ENCODE measurements at places on chromosomes 2 and 18. TPM values are rescaled to one million over a fixed set of nuclear protein-coding genes. Genes with fewer than 3 reads are reported as not detected.
A peak's percentile ranks its signal among the peaks of the same experiment; 100 is the strongest.

- DNase-seq, result no peak
Observed at GRCh38 chr2:127039387-127040031, 67.4 kb downstream of the BIN1 start.

DNA sequence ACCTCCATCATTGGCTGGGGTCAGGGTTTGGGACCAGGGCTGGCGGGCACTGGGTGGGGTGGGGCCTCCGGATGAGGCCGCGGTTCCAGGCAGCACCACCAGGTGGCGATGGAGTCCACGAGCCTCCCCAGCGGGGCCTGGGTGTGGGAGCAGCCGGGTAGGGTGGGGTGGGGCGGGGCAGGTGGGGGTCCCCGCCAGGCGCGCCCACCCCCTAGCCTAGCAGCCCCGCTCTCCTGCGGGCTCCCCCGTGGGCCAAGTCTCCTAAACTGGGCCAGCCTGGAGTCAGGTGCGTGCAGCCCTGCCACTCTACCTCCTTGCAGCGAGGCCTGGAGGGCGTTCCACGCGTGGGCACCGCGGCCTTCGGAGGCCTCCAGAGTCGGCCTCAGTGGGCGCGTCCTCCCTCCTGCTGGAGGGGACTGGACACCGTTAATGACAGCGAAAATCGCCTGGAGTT, 187.5 kb downstream of the TWIST2 start:
- DNase-seq, result no peak

DNA sequence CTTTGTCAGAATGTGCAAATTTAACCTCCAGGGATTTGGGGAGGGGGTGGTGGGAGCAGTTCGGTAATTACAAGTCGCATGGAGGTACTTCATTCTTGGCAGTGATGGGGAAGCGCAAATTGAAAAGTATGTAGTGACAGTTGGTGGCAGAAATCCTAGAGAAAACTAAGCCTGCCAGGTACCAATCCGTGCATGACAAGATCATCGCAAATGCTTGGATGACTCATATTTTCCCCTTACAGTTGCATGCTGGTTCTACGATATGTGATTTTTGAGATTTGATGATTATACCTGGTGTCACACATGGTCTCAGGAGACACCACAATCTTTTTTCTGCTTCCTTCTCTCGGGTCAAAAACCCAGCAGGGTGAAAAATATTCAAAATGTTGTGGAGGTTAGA, 479.7 kb upstream of the ID2 start:
- no peak for DNase-seq

DNA sequence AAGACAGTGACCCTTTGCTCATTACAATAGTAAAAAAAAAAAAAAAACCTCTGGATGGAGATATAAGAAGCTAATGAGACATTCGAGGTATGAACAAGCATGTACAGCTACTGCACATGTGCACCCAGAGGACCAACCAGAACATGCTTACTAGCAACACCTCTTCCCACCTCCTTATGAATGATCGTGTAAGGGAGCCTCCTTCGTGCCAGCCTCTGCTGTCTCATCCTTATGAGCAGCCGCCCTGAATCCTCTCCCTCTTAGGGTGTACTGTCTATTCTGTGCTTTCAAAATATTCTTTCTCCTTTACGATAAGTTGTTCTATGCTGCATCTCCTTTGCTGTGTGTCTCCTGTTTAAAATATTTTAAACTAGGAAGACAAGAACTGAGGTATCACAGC, 91.4 kb upstream of the ACSL3 start:
- DNase-seq, result no peak

- DNase-seq, result no peak
Observed at GRCh38 chr2:209472871-209473270, 49.0 kb downstream of the MAP2 start.

DNA sequence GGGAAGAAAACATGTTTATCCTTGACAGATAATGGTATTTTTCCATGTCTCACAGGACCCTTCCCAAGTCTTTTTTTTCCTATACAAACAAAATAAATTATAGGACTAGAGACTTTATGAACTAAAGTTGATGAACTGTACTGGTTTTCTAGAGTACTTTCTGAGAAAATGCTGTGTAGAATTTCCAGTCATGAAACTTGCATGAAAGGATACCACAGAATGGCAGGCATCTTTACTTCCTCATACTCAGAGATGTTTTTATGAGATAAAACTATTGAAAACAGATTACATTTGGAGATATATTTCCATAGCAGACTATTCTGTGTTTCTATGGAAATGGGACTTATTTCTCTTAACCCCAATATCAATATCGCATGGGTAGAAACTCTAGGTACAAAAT, 403.5 kb downstream of the PARD3B start:
- DNase-seq, result no peak

GRCh38 chr2:4140281-4140970, 437.1 kb downstream of the DCDC2C start:
- DNase-seq, result no peak

DNA sequence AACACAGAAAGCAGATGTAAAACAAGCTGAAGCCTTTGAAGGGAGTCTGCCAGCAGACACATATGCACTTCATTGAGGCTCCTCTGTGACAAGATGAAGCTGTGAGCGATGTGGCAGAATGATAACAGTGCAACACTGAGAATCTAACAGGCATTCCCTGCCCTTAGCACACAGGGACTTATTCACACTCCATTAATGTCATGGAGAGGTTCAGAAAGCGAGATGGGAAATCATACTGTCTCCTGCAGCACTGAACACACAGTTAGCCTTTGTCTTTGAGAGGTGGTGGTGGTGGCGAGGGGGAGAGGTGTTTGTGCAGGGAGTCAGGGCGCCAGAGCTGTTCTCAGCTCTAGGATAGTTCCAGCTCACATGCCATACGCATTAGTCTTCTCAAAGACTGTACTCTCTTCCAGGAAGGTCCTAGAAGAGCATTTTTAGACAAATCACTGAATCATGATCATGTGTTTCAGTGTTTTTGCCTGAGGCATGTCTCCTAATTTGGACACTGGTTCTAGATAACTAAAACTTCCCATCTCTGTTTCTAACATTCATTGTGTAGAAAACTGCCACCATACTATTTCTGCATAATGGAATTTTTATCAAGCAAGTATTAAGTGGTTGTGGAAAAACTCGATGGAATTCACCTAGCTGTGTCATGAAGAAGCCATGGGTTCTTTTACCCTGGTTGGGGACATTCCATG, 93.5 kb upstream of the ITGB6 start:
- no peak for DNase-seq

- no peak for DNase-seq
Observed at GRCh38 chr2:195649629-195650190, 7.3 kb upstream of the SLC39A10 start.

DNA sequence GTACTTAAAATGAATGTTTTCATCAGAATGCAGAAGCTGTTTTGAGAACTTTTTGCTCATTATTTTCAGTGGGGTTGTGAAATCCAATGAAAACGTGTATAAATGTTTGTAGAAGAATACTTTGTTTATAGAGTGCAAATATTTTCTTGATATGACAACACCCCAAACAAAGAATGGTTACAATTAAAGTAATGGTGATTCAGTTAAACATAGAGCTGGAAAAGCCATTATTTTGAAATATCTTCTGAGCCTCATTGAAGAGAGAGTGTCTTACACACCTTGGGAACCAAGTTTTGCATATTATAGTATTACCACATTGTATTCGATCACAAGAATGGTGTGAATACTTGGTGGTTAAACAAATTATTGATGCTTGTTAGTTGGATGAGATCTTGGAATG, 48.7 kb downstream of the SPTBN1 start:
- no peak for DNase-seq

- DNase-seq, result peak; percentile 41
Observed at GRCh38 chr2:159497256-159497655, 119.1 kb downstream of the BAZ2B start.

DNA sequence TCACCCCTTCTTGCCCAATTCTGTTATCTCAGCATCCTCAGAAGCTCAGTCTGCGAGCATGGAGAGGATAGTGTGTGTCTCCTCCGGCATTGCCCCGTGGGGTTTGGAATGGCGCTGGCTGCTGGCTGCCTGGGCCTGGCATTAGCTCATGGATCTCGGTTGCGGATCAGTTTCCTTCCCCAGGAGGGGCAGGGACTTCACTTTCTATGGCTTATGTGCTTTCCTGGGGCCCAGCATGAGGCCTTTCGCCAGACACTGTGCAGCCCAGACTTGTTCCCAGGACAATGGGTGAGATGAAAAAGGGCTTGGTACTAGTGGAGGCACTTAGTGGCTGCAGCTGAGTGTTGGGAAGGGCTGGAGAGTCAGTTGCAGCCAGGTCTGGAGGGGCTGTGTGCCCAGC, 143.3 kb downstream of the GLI2 start:
- no peak for DNase-seq

- peak; percentile 38 for DNase-seq
Observed at GRCh38 chr2:202377207-202377761, 1.2 kb downstream of the BMPR2 start.

DNA sequence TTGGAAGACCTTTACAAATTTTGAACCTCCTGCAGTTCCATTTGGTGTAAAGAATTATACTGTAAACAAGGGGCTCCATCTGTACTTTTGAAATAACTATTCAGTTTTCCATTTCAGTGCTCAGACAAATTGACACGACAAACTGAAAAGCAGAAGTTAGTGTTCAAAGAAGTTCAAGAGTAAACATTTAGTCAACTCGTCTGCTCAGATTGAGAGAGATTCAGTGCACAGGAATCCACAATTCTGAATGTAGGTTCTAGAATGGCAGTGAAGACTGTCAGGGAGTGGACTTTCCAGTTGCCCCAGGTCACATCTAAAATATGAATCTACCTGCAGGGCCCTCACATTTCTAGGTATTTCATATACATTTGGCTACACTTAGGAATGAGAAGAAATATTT, 322.3 kb upstream of the TCF4 start:
- DNase-seq, result no peak

- no peak for DNase-seq
Observed at GRCh38 chr2:150062416-150062815, 425.1 kb downstream of the RND3 start.

- no peak for DNase-seq
Observed at GRCh38 chr2:111117598-111118480, 2.9 kb upstream of the BCL2L11 start.

- no peak for DNase-seq
Observed at GRCh38 chr18:23087352-23087751, 47.9 kb upstream of the CABLES1 start.

DNA sequence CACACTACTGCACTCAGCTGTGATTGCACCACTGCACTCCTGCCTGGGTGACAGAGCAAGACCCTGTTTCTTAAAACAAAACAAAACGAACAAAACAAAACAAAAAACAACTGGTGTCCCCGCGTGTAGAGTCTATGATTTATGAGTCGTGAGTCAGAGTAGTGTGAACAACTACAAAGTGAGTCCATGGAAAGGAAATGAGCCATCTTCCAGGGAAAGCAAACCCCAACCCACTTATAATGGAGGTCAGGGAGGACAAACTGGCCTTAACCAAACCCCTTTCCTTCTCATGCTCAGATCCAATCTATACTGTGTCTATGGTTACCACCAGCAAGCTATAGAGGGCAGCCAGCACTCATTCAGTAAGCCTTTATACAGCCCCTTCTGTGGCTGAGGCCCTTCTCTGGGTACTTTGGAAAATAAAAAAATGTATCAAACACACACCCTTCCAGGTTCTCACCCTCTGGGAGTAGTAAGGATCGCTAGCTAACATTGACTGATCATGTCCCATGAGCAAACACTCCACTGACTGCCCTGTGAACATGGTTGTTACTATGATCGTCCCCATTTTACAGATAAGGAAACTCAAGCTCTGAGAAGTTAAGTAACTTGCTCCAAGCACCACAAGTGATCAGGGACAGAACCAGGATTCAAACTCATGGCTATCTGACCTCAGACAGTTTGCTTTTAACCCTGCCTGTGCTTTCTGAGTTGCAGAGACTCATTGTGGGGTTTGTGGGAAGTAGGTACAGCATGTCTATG, 24.7 kb upstream of the COLEC12 start:
- DNase-seq, result no peak

DNA sequence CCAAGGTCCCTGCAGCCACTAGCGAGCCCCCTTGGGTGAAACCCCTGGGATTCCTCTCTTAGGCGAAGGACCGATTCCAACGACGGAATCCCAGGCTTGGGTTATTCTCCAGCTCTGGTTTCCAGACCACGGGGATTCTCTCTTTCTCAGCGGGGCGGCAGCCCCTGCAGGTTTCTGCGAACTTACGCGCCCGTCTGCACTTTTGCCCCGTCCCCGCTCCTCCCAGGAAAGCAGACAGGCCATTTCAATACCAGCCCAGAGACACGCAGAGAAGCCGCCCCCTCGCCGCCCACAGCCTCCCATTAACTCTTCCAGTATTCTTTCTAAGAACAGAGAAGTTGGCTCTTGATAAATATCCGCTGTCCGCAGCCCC, 1.2 kb downstream of the CBLN2 start:
- no peak for DNase-seq

DNA sequence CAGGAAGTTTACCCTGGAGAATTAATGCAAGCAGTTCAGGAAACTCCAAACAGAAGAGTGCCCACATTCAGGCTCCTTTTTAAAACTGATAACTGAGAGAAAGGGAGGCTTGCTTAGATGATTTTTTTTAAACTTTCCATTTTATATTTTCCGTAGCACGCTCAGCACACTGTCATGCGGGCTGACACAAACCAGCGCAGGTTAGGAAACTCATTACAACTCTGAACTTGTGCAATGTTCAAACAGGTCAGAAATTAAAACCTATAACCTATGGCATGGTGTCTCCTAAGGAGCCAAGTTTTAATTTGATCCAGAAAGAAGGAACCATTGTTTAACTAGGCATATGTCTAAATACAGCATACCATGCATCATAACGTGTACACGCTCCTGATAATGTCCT, 117.7 kb upstream of the SMIM21 start:
- DNase-seq, result no peak

- DNase-seq, result no peak
Observed at GRCh38 chr2:36729067-36729466, 32.6 kb downstream of the VIT start.

DNA sequence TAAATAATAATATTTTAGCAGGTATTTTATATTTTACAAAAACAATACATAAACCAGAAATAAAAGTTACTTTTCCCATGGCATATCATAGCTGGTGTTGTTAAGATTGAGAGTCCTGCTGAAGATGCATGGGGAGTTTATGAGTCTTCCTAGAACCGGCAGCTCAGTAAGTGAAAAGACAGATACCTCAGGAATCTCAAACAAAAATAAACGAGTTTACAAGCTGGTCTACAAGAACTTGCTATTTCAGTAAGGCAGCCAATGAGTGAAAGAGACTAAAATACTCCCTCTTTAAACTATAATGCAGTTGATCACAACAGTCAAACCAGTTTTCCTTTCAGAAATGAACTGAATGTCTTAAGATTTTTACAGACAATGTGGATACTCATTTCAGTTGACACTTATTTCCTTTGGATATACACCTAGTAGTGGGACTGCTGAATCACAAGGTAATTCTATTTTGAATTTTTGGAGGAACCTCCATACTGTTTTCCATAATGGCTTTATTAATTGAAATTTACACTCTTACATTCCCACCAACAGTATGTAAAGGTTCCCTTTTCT, 8.9 kb downstream of the GAREM1 start:
- no peak for DNase-seq

GRCh38 chr2:107174171-107174570, 288.2 kb upstream of the ST6GAL2 start:
- no peak for DNase-seq

GRCh38 chr2:179222076-179222475, 42.6 kb downstream of the SESTD1 start:
- no peak for DNase-seq

GRCh38 chr2:23756593-23757292, 170.2 kb downstream of the ATAD2B start:
- no peak for DNase-seq

- no peak for DNase-seq
Observed at GRCh38 chr2:191215666-191216065, 29.5 kb upstream of the MYO1B start.

UCN gene
- total RNA-seq, result 0.36 TPM

RUFY4 gene
- not detected for total RNA-seq

PLGLB1 gene
- 0.20 TPM for total RNA-seq

NGEF gene
- total RNA-seq, result 14.4 TPM

IL37 gene
- not detected for total RNA-seq

KRTCAP3 gene
- total RNA-seq, result 2.1 TPM

Data from HepG2 (cell line).